ENCODE measurements at places on chromosomes 2 and 18.

DNA sequence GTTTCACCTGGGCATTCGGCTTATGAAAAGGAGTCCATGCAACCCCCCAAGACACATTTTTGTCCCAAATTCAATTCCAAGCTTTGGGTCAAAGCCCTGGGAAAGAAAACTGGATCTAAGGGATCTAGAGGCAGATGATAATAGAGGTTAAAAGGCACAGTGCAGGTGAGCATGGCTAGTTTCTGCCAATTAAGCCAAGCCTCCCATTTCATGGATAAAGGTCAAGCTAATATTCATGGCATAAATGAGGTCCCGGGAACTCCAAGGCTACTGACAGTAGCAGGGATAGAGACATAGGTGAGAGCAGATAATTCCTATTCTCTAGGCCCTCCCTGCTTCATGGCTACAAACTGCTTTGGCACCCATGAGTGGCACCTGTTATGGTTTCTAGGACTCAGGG lies 83.1 kb downstream of the CAMKMT start:
- DNase-seq = no peak

- no peak for DNase-seq
These were observed 11.0 kb downstream of the CROCC2 start for GRCh38 chr2:240917009-240917683.

- DNase-seq = no peak
These were observed 193.7 kb upstream of the PIEZO2 start for GRCh38 chr18:11343096-11343495.

GRCh38 chr2:213787869-213788268 lies 503.6 kb downstream of the SPAG16 start:
- DNase-seq = no peak

- DNase-seq = no peak
These were observed 634.2 kb downstream of the TSN start for GRCh38 chr2:122389694-122390093.

GRCh38 chr2:204452464-204453023 lies 92.7 kb upstream of the PARD3B start:
- no peak for DNase-seq

- DNase-seq = no peak
These were observed 73.9 kb downstream of the MYCN start for GRCh38 chr2:16014041-16014787.

- DNase-seq = no peak
These were observed 162.0 kb upstream of the MSH6 start for GRCh38 chr2:47620770-47621437.

GRCh38 chr18:12891561-12891960 lies 7.5 kb upstream of the PTPN2 start:
- DNase-seq = no peak

DNA sequence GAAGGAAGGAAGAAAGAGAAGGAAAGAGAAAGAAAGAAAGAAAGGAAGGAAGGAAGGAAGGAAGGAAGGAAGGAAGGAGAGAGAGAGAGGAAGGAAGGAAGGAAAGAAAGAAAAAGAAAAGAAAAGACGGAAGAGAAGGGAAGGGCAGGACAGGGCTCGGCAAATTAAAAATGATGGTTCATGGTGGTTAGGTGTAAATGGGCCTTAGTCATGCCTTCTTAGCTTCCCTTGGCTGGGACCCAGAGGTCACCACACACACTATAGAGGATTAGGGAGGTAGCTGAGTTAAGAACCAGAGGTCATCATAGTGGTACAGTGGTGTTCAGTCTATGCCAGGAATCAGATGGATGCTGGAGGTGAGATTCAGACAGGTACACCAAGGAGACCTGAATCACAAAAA lies 9.3 kb upstream of the ATL2 start:
- no peak for DNase-seq

DNA sequence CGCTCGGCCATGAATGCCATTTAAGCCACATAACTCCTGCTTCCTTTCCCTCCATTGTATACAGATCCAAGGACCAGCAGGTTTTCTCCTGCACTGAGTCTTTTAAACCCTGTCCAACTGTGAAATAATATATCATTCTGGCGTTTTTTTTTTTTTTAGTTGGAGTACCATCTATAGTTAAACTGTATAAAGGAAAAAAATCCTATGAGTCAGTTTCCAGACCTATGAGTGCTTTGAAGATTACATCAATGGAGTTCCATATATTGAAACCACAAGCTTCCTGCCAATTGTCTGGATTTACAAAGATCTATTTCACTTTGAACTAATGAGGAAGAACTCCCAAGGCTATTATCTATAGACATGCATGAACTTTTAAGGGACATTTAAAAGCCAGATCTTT lies 2.4 kb upstream of the MALT1 start:
- no peak for DNase-seq

GRCh38 chr2:172440795-172441194 lies 13.4 kb downstream of the ITGA6 start:
- no peak for DNase-seq

DNA sequence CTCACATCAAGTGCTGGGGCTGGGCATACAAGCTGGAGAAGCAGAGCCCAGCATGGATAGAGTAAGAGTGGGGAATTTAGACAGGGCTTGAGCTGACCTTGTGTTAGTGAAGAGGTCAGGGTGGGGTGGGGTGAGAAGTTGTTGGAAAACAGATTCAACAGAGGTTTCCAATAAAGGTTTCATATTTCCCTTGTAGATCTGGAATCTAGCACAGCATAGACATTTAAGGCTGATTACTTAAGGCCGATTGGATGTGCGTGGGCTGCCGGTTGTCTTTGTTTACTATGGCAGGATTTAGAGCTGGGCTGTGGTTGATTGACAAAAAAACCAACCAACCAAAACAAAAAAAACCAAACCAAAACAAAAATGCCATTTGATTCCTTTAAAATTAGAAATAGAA lies 114.9 kb upstream of the SEC11C start:
- DNase-seq = no peak

GRCh38 chr2:182038576-182038975 lies 52.9 kb downstream of the PPP1R1C start:
- no peak for DNase-seq

- DNase-seq = no peak
These were observed 119.5 kb upstream of the ZFP36L2 start for GRCh38 chr2:43345872-43346271.

GRCh38 chr18:398935-399630 lies 101.4 kb downstream of the COLEC12 start:
- DNase-seq = no peak

DNA sequence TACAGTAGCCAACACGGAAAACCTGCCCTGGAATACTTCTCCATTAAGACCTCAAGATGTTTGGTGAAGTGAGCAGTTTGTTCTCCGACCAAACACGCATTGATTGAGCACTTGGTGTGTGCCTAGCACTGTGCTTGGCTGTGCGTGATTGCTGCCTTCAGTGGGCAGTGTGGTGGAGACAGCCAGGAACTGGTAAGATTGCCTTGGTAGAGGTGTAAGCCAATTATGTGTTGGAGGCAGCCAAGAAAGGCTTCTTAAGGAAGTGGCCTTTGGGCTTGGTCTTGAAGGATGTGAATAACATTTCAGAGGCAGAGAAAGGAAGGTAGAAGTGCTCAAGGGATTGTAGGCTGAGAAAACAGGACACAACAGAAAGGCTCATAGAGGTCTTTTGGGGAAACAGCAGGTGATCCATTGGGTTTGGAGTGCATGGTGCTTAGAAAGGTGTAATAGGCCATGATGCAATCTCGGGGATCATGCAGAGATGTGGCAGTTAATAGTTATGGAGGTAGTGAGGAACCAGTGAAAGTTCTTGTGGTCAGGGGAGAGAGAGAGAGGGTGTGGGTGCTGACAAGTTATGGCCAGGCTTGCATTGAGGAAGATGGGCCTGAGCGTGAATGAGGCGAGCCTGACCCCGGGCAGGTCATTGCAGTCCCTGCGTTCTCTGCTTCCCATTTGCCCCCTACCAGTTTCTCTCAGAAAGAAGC lies 6.3 kb downstream of the B3GNT2 start:
- DNase-seq = no peak

GRCh38 chr2:6309415-6310255 lies 556.1 kb downstream of the CMPK2 start:
- no peak for DNase-seq

- no peak for DNase-seq
These were observed 81.1 kb downstream of the TMEM17 start for GRCh38 chr2:62424899-62425298.

- no peak for DNase-seq
These were observed 112.2 kb downstream of the TRIB2 start for GRCh38 chr2:12828980-12829379.

DNA sequence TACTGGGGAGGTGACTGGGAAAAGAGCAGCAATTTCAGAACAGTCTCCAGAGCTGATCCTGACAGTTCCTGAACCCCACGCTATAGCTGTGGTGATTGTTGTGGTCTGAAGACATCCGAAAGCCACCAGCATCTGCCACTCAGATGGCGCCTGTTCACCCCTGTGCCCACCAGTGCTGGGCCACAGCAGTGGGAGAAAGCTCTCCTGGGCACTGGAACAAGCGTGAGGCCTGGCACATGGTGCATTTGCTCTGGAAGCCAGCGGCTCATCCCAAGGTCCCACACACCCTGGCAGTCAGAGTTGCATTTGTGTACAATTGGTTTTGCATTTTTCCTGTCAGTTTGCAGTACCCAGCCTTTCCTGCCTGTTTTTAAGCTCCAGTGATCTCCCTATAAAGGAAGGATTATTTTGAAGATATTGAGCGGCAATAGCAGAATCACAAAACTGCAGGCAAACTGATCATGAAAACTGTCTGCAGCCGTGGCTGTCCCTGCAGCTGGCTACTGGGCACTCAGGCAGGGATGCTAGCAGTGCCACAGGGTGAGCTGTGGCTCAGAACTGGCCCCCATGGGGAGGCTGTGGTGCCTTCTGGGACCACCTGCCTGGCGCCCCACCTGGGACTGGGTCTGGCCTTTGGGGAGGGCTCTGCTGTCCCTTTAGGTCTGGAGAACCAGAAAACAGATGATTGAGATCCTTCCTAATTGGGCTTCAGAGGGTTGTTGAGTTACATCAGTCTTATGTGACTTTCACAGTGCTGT lies 30.1 kb downstream of the IMPA2 start:
- DNase-seq = no peak

- no peak for DNase-seq
These were observed 174.0 kb downstream of the TWIST2 start for GRCh38 chr2:239021651-239022436.

GRCh38 chr2:105274046-105274445 lies 32.5 kb downstream of the GPR45 start:
- no peak for DNase-seq

- DNase-seq = no peak
These were observed 27.7 kb upstream of the MAPRE3 start for GRCh38 chr2:26942543-26943295.

DNA sequence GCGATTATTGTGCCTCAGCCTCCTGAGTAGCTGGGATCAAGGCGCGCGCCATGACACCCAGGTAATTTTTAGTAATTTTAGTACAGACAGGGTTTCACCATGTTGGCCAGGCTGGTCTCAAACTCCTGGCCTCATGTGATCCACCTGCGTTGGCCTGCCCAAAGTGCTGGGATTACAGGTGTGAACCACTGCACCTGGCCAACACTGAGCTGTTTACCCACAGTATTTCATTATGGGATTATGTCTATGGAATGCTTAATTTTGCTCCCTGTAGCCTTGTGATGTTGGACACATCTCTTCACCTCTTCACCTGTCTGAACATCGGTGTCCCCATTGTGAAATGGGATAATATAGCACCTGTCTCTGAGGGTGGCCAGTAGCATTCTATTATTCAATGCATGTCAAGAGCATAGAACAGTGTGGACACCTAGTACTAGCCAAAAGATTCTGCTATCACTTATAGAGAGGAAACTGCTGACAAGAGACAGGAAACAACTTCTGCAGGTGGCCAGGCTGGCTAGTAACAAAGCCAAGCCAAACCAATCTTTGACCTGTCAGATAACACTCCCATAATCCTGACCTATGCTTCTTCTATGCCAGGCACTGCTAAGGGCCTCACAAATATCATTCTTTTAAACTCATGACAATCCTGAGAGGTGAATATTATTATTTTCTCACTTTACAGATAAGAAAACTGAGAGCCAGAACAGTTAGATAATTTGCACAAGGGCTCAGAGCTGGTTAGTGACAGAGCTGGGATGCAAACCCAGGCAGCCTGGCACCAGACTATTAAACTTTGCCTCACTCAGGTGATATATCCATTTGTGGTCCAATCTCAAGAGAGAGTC lies 29.4 kb upstream of the REEP1 start:
- DNase-seq = no peak

GRCh38 chr2:29262681-29263260 lies 147.6 kb downstream of the CLIP4 start:
- no peak for DNase-seq

DNA sequence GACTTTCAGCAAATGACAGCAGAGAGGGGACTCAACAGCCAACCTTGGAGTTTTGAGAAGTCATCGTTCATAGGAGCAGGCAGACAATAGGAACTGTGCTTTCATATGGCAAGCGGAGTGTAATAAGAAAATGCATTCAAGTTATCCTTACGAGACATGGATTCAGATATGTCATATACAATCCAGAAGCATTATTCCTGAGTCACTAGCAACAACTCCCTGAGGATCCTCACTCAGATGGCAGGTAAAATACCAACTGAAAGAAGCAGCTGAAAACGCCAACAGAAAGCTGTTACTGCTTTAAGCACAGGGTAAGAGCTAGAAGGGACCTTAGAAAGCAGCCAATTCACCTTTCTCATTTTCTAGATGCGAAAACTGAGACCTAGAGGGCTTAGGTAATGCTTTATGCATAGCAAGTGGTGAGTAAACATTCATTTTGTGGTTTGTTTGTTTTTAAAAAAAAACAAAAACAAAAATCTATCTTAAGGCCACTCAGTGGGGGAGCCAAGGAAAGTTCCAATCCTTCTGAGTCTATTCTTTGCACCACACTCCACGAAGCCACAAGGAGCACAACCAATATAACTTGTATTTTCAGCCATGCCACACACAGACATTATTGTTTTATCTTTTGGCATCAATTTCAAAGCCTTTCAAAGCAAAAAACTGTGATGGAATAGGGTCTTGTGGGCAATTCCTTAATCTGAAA lies 89.1 kb upstream of the RIOK3 start:
- no peak for DNase-seq

DNA sequence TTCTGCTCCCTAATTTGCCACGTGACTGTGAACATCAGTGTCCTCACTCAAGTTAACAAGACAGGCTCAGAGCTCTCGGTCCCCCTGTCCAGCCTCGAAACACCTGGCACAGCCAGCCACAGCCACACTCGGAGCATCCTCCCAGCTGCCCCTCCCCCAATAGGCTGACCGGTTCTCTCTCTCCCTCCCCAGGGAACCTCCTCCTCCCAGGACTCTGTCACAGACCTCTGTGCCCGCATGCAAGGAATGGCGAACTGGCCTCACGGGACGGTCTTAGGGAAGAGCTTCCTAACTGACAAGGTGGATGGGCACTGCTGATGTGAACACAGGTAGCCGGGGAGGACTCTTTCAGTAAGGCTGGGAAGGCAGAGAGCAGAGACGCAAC lies 18.8 kb downstream of the CYP26B1 start:
- DNase-seq = no peak

- DNase-seq = no peak
These were observed 31.5 kb upstream of the TMEM18 start for GRCh38 chr2:708667-709066.

DNA sequence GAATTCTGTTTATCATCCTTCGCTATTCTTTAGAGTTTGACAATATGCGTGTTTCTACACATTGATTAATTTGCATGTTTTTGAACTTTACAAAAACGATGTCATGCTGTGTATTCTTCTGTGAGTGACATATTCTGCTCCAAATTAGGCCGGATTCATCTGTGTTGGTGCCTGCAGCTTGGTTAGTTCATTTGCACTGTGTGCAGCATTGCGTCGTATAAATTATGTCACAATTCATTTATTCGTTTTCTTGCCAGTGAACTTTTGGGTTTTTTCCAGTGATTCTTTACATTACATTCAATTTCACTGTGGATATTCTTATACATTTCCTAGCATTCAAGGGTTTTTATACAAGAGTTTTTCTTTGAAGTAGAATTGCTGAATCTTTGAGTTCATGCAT lies 118.3 kb downstream of the KCNF1 start:
- no peak for DNase-seq
